ENCODE measurements at places on chromosomes 12 and 14.

DNA sequence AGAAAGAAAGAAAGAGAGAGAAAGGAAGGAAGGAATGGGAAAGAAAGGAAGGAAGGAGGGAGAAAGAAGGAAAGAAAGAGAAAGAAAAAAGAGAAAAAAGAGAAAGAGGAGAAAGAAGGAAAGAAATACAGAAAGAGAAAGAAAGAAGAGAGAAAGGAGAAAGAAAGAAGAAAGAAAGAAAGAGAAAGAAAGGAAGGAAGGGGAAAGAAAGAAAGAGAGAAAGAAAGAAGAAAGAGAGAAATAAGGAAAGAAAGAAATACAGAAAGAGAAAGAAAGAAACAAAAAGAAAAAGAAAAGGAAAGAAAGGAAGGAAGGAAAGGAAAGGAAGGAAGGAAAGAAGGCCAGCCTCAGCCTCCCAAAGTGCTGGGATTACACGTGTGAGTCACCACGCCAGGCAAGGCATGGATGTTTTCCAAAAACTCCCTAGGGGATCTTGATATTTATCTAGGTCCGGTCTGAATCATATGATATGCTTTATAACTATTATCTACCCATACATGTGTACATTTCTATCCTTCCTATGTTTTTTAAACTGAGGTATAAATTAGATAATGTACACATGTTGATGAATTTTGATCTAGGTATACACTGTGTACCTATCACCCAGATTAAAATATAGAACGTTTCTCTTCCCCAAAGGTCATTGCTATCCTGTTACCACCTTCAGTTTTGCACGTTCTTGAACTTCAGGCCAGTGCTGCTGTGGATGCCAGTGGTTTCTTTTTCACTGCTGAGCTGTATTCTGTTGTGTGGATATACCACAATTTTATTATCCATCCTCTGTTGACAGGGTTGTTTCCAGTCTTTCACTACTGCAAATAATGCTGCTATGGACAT, 177.9 kb downstream of the RBM19 start:
- no peak for DNase-seq

DNA sequence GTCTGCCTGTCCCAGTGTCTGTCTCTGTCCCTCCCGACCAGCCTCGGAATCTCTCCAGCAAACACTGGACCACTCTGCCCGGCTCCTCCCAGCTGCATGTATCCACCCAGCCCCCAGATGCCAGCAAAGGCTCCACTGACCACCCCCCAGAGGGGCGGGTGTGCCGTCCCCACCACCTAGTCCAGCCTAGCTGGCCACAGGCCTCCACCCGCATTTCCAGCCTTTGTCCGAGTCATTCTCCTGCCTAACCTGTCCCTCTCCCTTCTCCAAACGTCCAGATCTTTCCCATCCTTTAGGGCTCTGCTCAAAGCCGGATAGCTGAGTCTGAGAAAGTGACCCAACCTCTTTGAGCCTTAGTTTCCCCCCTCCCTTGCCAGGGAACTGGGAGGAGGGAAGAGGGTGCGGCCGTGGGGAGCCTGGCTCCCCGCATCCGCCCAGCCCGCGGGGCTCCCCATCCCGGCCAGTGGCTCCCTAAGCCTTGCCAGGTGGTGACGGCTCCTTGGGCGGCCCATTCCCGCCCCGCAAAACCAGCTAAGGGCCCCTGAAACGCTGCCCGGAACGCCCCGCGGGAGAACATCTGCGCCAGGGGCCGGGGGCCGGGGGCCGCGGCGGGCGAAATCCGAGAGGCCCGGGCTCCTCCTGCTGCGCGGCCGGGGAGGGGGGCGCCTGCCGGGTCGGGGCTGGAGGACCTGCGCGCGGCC, 34.6 kb upstream of the ANKRD9 start:
- no peak for DNase-seq

- no peak for DNase-seq
Measured at GRCh38 chr12:47316609-47317049, 236.9 kb upstream of the AMIGO2 start.

GRCh38 chr14:75372260-75372659, 55.6 kb upstream of the JDP2 start:
- DNase-seq, result no peak

DNA sequence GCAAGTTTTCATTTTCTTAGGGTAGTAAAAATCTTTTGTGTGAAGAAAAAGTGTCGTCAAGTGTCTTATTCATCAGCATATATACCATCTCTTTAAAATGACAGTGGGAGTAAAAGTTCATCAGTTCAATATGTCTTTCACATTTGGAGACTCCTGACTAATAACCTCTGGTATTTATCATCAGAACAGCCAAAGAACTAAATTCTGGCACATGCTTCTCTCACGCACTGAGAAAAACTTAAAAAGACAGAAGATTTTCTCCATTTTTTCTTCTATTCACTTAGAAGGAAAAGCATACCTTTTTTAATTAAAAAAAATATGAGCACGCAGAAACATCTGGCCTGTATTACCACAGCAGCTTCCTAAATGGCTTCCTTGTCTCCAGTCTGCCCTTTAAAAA, 265.7 kb downstream of the AKAP6 start:
- DNase-seq, result no peak

- no peak for DNase-seq
Measured at GRCh38 chr14:23033801-23034497, 751 bp downstream of the PSMB5 start.

GRCh38 chr14:61475316-61475715, 153.9 kb downstream of the PRKCH start:
- DNase-seq, result no peak

DNA sequence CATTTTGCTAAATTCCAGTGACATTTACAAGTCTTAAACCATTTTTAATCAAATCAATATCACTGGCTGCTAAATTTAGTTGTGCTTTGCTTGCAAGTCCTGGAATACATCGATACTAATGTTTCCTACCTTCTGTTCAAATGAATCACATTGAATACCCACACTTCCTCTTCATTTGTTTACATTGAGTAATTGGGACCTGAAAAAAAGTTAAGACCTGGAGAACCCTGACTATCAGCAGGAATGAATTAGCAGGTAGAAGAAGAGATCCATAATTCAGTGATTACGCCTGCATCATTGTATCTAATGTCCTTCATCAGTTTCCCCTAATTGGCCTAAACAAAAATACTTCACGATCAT, 369.3 kb downstream of the ETNK1 start:
- DNase-seq, result no peak

DNA sequence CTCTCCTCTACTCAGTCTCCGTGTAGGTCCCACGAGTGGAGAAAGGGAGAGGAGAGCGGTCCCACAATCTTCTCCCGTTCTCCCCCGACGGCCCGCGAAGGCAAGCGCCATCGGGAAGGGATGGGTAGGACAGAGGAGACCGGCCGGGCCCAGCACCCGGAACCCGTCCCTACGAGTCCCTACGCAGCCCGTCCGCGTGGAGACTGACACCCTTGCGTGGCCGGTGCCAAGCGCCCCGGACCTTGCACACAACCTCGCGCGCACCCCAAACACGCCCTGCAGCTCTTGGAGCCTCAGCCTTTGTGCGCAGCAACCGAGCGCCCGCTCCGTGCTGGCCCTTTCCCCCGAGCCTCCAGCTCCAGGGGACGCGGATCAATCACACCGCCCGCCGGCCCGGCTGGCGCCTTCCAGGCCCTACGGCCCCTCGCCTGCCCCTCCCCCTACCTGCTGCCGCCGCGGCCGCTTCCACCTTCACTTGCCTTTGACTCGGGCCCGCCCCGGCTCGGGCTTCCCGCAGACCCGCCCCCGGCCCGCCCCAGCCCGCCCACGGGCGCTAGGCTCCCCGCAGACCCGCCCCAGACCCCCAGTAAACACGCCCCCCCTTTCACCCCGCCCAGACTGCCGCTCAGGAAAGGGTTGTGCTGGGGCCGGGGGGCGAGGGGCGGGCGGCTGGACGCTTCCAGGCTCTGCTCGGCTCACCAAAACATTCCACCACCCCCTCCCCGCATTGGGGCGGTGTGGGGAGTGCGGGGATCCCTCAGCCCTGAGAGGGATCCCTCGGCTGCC, at the start of gene NDRG2:
NDRG2 (minus strand) TSS at position 477 of the 786 bp plus-strand sequence. CDS start 1,746 bp downstream, outside the sequence.
- DNase-seq, result peak; percentile 50

DNA sequence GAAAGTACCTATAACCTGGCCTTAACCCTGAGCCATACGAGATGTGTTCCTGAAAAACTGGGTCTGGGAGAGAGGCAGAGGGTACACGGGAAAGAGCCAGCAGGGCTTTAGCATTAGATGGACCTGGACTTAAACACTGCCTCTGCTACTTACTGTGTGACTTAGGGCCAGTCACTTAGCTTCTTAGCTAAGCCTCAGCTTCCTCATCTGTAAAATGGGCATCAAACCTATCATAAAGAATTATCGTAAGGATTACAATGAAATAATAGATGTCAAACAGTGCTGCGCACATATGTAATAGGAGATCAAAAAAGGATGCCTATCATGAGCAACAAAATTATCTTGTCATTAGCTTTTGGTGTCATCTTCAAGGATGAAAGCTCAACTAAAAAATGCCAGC, 23.6 kb downstream of the ANAPC5 start:
- no peak for DNase-seq

- no peak for DNase-seq
Measured at GRCh38 chr14:76056128-76056527, 70.6 kb downstream of the IFT43 start.

- no peak for DNase-seq
Measured at GRCh38 chr12:58433959-58434358, 486.3 kb downstream of the LRIG3 start.

- no peak for DNase-seq
Measured at GRCh38 chr12:22083167-22083566, 37.1 kb downstream of the CMAS start.

DNA sequence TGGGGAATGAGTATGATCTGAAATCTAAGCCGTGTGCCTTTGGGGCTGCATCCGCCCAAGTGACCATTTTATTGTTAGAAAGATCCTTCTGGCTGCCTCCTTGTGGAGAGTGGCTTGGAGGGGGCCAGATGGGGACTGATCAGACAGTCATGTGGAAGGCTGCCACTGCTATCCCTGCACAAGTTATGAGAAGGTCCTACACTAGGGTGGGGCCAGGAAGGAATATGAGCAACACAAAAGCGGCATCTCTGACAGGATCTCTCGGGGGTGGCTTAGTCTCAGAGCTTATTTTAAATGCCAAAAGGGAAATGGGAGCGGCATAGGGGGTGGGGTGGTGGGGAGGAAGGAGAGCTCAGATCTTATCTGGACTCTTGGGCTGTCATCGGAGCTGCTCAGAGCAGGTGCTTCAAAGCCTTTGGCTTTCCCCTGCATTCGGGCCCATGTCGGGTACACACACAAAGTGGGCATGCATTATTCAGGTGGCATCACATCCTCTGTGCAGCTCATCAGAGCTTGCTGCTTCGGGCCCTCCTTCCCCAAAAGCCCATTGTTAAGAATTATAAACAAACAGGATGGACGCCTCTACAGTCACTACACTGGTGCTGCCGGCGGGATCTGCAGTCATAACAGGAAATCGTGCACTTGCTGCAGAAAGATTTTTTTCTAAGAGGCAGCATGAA, 805.4 kb downstream of the VRK1 start:
- peak; percentile 29 for DNase-seq

- no peak for DNase-seq
Measured at GRCh38 chr12:50598321-50598862, 93.6 kb downstream of the DIP2B start.

- DNase-seq, result no peak
Measured at GRCh38 chr14:72479461-72479931, 414.4 kb downstream of the DPF3 start.

GRCh38 chr14:89912221-89912620, 42.3 kb downstream of the EFCAB11 start:
- no peak for DNase-seq

- no peak for DNase-seq
Measured at GRCh38 chr12:6405963-6406362, 22.0 kb downstream of the LTBR start.

GRCh38 chr12:120234643-120235368, 30.7 kb downstream of the PXN start:
- DNase-seq, result no peak

- DNase-seq, result no peak
Measured at GRCh38 chr12:130194154-130194553, 31.9 kb downstream of the FZD10 start.

- no peak for DNase-seq
Measured at GRCh38 chr12:58443273-58443980, 476.9 kb downstream of the LRIG3 start.

GRCh38 chr12:10392394-10392930, 2.6 kb upstream of the KLRK1 start:
- no peak for DNase-seq

GRCh38 chr14:44649061-44649460, 142.0 kb upstream of the FSCB start:
- no peak for DNase-seq

DNA sequence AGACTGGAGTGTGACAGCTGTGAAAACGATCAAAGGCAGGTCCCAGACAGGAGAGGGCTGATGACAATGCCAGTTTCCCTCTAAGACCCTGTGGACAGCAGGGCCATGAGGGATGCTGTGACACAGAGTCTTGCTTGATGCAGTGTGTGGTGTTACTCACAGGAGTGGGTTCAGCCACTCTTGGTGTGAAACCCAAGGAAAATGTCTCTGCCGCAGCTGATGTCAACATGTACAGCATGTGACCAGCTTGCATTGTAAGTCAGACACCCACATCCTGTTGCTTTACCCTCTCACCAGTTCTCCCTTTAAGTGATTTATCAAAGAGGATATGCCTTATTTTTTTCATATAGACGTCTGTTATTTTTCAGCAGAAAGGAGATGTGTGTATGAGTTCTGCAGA, 268.6 kb downstream of the BTG1 start:
- peak; percentile 54 for DNase-seq

DNA sequence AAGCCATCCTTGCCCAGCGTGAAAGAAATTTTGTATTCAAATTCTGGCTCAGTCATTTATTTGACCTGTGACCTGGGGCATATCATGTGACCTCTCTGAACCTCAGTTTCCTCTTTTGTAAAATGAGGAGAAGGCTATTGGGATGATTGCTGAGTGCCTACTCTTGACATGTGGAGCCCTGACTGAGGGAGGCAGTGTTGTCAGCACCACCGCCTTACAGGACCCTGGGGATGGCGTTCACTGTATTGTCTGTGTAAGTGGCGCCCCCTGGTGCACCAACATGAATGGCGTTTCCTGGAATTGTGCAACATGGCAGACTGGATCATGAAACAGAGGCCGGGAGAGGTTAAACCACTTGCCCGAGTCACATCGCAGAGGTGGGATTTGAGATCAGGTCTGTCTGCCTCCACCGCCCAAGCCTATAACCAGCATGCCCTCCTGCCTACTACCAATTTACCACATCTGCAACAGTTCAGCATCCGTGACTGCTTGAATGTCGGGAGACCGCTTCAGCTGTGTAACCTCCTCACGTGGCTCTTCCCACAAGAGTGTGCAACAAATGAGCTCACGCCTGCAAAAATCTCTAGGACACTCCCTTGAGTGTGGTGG, 20.1 kb upstream of the CCDC63 start:
- peak; percentile 79 for DNase-seq

- no peak for DNase-seq
Measured at GRCh38 chr12:127558361-127558760, 708.6 kb upstream of the TMEM132C start.

Data from activated T-cell treated with anti-CD3 and anti-CD28 coated beads for 48 hours (primary cell).